OCI-M1 (cell line): ENCODE measurements at places on chromosomes 11 and 22.

DNA sequence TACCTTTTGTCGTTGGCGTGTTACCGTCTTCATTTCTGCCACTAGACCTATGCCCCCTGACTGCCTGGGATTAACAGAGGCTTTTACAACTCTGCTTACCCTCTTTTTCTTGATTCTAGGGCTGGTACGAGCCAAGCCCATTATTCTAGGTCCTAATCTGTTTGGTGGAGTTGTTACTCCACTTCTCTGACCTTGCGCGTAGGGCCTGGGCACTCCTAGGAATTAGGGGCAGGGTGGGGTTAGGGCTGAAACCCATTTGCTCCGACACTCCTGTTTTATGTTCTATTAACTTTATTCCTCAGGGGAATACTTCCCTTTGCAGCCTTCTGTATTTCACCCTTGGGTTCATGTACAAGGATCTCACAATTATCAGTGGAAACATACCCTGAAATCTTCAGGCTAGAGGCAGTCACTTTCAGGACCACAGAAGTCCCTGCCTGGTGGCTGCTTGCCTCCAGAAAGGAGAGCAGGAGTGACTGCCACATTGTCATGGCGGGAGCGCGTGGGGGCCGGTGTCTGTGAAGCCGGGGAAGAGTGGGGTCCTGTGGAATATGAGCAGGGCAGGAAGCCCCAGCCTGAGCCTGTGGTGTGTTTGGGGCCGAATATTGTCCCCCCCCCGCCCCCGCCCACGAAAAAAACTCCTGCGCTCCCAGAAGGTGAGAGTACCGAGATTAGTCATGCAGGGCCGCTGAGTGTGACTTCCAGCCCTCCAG lies 731 bp upstream of the SLC37A2 start:
- no peak for DNase-seq

DNA sequence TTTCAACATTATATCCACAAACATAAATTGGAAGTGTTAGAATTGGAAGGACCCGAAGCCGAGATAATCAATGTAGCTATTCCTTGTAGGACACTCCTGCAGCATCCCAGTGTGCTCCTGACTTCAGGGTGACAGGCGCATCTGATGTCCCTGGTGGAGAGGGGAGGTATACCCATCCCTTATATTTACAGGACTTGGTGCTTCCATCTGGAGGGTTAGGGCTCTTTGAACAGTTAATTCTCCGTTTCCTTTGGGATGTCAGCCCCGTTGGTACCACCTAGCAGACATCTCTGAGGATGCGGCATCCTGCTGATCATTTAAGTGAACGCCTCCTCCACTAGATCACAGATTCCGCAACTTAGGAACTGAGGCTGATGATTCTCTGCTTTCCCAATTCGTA lies 451.3 kb downstream of the OPCML start:
- DNase-seq = no peak

- peak; percentile 42 for DNase-seq
These were observed 961 bp downstream of the SUSD2 start for GRCh38 chr22:24181996-24182899.

GRCh38 chr22:17742527-17742902 lies 31.8 kb downstream of the BID start:
- peak; percentile 80 for DNase-seq

- DNase-seq = no peak
These were observed 34.7 kb downstream of the NAT10 start for GRCh38 chr11:34140149-34140548.

- DNase-seq = no peak
These were observed 88.7 kb upstream of the DRD2 start for GRCh38 chr11:113563766-113564526.

DNA sequence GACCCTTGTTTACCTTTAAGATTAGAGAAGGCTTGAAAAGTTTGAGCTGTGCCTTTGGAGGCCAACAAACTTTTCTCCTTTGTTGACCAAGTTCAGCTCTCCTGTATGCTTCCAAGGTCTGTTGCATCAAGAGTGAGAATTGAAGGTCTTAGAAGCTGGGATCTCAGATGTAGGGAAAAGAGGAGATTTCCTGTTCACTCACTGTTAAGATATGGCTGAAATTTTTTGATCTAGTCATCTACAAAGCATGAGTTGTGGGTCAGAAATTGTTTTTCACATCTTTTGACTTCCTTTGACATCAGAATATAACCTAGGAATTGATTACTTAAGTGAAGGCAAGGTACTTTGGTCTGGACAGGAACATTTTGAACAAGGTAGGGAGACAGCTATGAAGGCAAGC lies 12.1 kb downstream of the OR51B4 start:
- DNase-seq = no peak

GRCh38 chr11:94856443-94856842 lies 88.3 kb downstream of the AMOTL1 start:
- no peak for DNase-seq

DNA sequence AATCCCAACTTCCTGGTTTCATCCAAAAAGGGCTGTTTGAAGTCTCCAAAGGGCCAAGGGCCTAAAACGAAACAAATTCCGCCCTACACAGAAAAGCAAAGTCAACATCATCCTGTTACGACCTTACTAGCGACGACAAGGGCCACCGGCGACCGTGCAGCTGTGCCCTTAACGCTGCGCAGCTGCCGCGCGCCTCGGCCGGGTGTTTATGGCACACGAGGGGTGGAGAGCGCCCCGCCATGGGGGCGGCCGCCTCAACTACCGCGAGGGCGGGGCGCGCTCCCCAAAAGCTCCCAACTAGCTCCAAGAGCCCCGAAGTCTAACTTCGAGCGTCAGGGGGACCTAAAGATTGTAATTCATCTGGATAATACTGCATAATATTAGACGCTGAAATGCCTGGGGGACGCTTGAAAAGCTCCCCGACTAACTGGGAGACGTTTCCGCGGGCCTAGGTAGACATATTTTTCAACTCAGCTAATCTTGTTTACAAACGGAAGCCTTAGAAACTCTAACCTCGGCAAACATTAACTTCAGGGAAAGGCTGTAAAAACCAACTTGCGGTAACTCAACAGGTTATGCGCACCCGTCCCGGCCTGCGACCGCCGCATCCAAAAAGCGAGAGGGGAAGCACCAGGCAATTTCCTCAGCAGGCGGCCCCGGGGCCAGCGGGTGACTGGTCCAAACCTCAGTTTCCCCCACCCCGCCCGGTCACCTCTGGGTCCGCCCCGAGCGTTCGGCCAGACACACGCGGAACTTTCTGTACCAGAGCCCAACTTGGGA lies 694 bp downstream of the TMEM123 start:
- peak; percentile 64 for DNase-seq

DNA sequence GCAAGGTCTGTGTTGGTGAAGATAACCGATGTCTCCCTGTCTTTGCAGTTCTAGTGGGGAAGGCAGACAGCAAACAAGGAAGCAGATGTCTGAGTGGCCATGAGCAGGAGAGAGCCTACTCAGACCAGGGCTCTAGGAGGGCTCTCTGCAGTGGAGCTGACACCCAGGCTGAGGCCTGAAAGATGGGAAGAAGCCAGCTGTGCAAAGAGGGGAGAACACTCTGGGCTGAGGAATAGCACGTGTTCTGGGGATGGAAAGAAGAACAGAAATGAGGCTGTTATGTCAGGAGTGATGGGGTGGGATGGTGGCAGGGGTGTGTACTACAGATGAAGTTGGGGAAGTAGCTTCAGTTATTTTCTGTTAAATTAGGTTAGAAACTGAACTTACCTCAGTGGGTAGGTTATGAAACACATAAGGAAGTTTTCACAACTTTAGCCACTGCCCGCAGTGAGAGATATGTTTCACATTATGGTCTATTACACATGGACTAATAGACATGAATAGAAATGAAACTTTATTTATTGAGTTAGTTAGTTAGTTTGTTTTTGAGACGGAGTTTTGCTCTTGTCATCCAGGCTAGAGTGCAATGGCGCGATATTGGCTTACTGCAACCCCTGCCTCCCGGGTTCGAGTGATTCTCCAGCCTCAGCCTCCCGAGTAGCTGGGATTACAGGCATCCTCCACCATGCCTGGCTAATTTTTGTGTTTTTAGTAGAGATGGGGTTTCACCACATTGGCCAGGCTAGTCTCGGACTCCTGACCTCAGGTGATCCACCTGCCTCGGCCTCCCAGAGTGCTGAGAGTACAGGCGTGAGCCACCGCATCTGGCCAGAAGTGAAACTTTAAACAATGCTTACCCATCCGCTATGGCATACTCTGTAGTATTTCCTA lies 7.8 kb downstream of the DCPS start:
- peak; percentile 28 for DNase-seq

- peak; percentile 36 for DNase-seq
These were observed 216.3 kb upstream of the SYN3 start for GRCh38 chr22:33274214-33275072.

DNA sequence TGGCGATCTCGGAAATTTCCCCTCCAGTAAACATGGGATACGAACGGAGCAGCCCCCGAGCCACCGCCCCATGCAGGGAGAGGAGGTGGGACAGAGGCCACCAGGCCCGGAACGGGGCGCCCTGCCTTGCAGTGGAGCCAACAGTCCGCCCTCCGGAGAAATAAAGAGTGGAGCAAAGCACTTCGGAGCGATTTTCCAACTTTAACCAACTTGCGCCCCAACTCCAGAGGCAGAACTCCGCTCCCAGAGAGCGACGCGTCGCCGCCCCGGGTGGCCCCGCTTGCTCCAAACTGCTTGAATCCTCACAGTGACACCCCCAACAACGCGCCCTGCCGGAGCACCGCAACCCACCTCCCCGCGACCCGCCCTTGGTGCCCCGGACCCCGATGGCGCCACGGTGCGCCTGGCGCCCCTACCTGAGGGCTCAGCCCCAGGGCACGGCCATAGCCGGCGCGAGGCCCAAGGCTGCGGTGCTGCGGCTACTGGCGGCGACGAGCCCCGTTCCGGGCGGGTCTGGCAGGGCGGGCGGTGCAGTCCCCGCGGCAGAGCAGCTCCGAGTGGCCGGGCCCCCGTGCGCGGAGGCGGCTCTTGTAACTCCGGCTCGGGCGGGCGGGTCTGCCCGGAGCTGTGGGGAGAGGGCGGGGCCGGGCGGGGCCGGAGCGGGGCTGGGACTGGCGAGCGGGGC lies at the start of gene AHNAK:
TSS of gene AHNAK (minus strand) at position 563 of the 685 bp plus-strand sequence. CDS start 10,708 bp downstream, outside the sequence.
- peak; percentile 71 for DNase-seq

- no peak for DNase-seq
These were observed 7.8 kb downstream of the KCNA4 start for GRCh38 chr11:30009060-30009459.

DNA sequence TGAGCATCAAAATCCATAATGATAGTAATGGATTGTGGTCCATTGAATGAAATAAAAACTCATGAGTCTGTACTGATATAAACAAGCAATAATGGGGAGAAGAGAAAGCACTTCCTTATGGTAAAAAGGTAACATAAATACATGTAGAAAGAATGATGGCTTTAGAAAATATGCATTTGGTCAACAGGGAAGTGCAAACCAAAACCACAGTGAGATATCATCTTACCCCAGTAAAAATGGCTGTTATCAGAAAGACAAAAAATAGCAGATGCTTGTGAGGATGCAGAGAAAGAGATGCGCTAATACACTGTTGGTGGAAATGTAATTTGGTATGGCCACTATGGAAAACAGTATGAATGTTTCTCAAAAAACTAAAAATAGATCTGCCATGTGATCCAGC lies 6.9 kb upstream of the MMP20 start:
- no peak for DNase-seq

DNA sequence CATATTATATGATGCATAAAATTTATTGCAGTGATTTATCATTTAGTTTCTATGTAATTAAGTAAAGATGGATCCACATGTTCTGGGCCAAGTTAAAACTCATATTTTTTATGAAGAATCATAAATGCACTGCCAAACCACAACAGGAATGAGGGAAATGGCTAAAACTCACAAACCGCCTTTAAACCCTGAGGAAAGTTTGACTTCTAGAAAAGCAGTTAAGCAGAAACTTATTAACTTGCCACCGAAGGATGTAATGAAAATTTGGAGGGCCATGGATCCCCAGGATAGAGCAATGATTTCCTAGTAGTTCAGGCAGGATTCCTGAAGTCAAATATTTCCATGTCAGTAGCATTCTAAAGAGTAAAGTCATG lies 218.3 kb upstream of the CTSC start:
- DNase-seq = no peak

DNA sequence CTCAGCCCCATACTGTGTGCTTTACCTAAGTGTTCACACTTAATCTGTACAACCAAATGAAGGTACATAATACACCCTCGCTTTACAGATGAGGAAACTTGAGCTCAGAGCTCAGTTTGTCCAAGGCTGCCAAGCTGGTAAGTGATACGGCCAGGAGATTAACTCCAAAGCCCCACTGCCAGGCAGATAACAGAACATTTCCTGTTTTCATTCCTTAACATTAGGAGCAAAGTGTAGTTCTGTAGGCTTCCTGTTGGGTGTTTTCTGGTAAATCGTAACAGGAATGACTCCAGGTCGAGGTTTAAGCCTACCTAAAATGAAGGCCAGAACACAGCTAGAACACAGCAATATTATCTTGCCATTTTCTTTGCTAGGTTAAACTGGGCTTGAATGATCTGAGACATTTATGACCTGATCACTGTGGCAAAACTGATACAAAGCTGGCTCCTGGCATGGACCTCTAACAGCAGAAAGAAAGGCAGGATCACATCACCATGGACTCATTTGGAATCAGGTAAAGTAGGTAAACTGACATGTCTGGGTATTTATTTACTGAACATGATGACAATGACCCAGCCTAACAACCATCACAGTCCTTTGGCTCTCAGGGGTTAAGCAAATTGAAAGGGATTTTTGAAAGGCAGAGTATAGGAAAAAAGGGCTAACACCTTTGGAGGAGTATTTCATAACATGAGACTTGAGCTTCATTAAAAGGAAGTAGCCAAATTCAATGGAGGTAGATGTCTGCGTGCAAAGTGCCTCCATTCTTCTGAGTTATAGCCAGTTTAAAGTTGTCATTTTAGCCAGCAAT lies 3.9 kb upstream of the NUP50 start:
- DNase-seq = peak; percentile 77

- DNase-seq = no peak
These were observed 4.8 kb upstream of the IGF2 start for GRCh38 chr11:2143799-2144543.

DNA sequence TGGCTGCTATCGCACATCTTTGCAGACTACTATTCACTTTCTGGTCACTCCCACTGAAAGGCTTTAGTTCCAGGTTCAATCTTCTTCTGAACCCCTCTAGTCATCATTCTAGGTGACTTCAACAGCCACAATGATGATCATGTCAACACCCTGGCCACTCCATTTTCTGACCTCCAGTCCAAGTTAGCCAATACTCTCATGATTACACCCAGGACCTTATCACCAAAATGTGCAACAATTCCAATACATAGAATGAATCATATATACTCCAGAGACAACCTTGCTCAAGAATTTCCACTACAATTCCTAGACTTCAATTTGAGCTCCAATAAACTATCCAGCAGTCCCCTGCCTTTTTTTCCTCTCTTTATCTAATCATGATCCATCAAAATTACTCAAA lies 70.7 kb downstream of the PAK1 start:
- no peak for DNase-seq

GRCh38 chr11:45092901-45093760 lies 53.3 kb upstream of the PRDM11 start:
- peak; percentile 69 for DNase-seq
